ENCODE measurements at places on chromosomes 7 and 10.

DNA sequence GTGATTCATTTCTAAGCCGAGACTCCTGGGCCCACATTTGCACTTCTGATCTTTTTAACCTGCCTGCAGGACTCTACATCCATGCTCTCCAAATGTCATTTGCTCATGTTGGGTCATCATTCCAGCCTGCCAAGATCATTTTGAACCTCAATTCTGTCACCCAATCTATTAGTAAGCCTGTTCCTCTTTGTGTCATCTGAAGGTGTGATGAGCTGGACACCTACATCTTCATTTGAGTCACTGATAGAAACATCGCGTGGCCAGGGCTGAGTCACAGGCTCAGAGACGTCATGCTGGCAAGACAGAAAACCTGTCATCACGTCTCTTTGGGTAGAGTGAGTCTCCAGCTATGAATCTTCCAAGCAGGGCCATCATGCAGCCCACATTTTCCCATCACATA, 65.3 kb upstream of the SLF2 start:
- no peak for DNase-seq

GRCh38 chr7:2353113-2353935, 1.3 kb upstream of the EIF3B start:
- no peak for DNase-seq

DNA sequence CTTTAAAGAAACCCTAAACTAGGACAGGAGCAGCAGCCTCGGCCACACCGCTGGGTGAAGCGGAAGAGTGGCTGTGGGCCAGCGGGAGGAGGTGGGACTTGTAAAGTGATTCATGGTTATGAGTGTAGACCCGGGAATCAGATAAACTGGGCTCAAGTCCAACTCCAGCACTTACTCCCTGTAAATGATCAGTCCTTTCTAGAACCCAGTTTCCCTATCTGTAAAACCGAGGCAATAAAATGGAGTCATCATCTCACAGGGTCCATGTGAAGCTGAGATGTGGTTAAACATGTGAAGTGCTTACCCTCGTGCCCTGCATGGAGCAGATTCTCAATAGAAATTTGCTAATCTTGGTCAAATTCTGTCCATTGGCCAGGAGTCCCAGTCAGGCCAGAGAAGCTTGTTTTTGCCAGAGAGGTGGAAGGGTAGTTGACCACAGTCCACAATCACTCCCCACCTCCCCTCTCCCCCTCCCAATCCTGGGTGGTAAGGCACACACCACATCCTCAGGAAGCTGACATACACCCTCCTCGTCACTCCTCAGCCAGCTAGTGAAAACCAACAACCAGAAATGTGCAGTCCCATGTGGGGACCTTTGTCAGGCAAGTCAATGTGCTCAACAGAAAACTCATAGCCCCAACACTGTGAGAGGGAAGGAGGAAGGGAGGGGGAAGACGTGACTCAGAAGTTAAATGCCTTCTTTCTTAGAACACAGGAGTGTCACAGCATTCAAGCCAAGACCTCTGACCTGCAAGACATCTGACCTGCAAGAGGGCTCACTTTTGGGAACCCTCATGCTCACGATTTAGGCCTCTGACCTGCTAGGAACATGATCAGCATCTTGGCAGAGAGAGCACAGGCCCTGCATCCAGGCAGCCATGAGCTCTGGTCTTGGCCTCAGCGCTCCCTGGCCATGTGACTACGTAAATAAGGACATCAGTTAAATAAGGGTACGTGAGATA, 145.1 kb downstream of the PLXNA4 start:
- no peak for DNase-seq

- no peak for DNase-seq
These were observed 31.1 kb downstream of the NET1 start for GRCh38 chr10:5443429-5443828.

- no peak for DNase-seq
These were observed 29.9 kb upstream of the IFRD1 start for GRCh38 chr7:112420236-112420861.

- no peak for DNase-seq
These were observed 253.7 kb downstream of the SFMBT2 start for GRCh38 chr10:7157091-7157490.
